ENCODE measurements at places on chromosomes 1 and 21.

- DNase-seq: no peak
Measured at GRCh38 chr1:55480029-55480795, 265.0 kb upstream of the USP24 start.

DNA sequence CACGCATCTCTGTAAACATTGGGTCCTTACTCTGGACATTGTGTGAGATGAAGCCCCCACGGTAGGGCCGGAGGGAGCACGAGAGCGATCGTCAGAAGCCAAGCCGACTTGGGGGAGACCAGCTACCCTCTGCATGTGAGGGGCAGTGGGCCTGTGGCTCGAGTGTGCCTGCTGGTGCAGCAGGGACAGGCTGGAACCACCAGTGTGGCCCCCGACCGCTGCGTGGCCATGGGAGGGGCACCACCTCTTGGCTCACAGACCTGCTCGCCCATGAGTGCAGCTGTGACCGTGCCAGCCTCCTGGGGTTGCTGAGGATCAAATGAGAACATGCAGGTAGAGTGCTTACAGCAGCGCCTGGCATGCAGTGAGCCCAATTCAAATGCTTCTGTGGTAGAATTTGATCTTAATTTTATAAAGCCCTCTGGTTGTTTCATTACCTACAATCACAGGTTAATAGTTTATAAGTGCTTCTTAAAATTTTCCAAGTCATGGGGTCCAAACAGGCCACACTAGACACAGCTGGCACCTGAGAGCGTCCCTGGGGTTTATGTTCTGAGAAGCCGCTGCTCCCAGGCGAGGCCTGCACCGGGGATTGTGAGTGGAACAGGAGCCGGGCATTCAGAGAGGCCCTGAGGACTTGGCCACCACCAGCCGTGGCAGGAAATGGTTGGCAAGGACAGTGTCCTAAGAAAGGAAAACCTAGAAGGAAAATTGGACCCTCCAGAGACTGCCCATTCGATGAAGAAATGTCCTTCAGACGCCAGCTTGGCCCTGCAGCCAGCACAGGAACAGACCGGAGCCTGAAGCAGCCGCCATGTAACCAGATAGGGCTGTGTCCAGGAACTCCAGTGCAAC lies 22.6 kb upstream of the ADARB1 start:
- DNase-seq: no peak

GRCh38 chr1:21919520-21919919 lies 17.6 kb downstream of the HSPG2 start:
- DNase-seq: no peak

GRCh38 chr1:13588946-13589796 lies 5.5 kb downstream of the PDPN start:
- DNase-seq: no peak

DNA sequence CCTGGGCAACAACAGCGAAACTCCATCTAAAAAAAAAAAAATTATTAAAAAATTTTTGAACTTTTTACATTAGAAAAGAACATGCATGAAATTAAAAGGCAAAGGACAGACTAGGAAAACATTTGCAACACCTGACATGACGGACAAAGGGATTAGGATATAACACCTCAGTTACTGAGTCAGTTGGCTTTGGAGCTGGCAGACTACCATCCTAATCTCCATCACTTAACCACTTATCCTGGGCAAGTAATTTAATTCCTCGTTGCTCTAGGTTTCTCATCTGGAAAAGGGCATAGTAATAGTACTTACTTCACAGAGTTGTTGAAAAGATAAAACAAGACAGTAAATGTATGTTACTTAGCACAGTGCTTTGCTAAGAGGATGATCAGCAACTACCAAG lies 11.9 kb downstream of the HECTD3 start:
- DNase-seq: no peak

- no peak for DNase-seq
Measured at GRCh38 chr1:95093296-95093695, 20.5 kb upstream of the ALG14 start.

DNA sequence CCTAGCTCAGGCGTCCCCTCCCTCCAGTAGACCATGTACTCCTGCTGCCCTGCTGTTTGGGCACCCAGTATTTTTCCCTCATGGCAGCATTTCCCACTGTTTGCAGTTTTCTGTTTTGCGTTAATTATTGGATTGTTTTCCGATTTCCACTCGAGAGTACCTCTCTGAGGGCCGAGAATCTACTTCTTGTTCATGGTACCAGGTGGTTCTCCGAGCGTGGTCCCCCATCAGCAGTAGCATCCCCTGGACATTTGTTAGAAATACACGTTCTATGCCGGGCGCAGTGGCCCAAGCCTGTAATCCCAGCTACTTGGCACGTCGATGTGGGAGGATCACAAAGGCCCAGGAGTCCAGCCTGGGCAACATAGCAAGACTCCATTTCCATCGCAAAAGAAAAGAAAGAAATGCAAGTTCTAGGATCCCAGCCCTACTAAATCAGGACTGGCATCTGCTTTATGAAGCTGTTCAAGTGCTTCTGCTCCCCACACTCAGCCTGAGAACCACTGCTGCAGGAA lies 690 bp downstream of the RRP1 start:
- no peak for DNase-seq

DNA sequence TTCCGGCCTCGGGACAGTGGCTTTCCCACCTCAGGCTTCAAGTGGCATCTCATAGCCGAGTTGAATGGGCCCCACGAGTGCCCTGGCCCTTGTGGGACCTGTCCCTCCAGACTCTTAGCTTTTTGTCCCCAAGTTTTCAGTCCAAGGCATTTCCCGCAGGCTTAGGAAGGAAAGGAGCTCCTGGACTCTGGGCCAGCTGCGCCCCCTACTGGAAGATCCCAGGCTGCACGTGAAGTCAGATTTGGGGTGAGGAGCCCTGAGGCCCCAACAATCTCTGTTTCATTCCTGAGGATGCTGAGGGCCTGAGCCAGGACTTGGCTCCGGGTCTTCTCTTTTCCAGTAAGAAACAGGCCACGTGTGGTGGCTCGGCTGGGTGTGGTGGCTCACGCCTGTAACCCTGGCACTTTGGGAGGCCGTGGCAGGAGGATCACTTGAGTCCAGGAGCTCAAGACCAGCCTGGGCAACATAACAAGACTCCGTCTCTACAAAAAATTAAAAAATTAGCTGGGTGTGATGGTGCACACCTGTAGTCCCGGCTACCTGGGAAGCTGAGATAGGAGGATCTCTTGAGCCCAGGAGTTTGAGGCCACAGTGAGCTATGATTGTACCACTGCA lies 67.4 kb downstream of the ARHGEF10L start:
- peak; percentile 27 for DNase-seq

- DNase-seq: no peak
Measured at GRCh38 chr1:236010443-236010842, 54.4 kb downstream of the NID1 start.

- peak; percentile 39 for DNase-seq
Measured at GRCh38 chr21:43958364-43959158, 53.5 kb upstream of the TRAPPC10 start.

GRCh38 chr1:109910963-109911798 lies 532 bp downstream of the CSF1 start:
- DNase-seq: peak; percentile 26

- DNase-seq: no peak
Measured at GRCh38 chr1:17295292-17295691, 12.7 kb upstream of the PADI4 start.

DNA sequence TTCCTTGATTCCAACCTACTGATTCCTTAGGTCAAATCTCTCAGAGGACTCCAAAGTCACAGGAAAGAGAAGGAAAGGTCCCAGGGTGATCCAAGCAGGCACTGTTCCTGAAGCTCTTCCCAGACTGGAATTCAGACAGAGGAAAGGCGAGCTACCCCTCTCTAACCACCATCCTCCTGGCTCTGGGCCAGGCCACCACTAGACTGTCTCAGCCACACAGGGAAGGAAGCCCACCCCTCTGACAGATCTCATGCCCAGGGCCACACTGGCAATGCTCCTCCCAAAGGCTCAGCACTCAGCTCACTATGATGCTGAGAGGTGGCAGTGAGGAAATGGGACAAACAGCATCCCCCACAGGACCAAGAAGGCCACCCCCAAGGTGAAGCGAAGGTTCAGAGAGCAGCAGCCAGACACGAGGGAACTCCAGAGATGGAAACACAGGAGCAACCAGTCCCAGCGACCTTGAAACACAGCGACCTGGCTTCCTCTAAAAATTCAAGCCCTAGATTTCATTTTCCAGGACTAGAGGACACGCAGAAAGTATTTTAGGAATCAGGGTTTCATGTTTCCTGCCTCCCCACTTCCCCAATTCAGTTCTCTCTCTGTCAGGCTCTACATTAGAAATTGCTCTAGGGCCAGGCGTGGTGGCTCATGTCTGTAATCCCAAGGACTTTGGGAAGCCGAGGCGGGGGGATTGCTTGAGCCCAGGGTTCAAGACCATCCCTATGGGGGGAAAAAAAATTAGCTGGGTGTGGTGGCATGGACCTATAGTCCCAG lies 18.8 kb downstream of the PIK3C2B start:
- DNase-seq: no peak

DNA sequence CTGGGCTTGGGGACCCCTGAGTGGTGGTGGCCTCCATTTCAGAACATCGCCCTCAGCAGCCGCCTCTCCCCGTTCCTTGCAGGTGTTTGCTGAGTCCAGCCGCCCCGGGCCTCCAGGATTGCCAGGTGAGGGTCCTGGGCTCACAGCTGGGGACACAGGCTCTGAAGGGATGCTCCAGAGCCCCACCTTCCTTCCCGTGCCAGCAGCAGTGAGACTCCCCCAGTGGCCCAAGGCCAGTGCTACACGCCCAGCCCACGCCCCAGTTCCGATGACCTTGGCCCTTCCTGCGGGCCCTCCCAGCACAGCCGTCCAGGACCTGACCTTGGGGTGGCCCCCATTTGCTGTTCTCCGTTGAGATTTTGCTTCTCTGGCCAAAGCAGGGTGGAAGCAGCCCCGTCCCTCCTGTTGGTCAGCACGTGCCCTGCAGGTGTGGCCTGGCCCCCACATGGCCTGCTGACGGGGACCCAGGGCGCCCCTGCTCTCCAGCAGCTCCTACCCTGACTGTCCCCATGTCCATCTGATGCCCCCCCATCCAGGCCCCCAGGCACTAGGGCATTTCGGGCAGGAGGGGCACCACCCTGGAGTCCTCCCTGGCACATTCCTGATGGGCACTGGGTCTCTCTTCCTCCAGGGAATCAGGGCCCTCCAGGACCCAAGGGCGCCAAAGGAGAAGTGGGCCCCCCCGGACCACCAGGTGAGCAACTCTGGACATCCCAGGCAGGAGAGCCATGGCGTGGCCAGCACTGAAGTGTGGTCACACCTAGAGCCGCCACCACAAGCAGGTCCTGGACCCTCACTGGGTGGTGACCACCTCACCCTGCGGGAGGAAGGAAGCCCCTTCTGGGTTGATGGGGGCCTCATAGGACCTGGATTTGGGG lies 45.0 kb downstream of the SLC19A1 start:
- DNase-seq: no peak

DNA sequence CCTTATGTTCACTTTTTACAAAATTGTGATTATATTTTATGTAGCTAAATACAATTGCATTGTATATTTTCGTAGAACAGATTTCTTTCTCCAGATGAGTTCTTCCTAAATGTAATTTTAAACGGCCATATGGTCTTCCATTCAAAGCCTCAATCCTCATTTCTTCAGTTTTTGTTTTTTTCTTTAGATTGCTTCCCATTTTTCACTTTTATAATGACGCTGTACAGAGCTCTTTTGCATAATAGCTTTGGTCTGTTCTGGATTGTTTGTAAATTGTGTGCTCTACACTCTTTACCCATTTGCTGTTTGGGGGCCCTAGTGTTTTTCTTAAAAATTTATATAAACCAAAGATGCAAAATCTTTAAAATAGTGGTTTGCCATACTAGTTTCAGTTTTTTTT lies 27.8 kb downstream of the AVPR1B start:
- DNase-seq: no peak

All from CD4-positive, alpha-beta T cell treated with Interleukin-10 for 1 hour (primary cell).